ENCODE measurements at places on chromosomes 2 and 18.
A peak's percentile ranks its signal among the peaks of the same experiment; 100 is the strongest.

DNA sequence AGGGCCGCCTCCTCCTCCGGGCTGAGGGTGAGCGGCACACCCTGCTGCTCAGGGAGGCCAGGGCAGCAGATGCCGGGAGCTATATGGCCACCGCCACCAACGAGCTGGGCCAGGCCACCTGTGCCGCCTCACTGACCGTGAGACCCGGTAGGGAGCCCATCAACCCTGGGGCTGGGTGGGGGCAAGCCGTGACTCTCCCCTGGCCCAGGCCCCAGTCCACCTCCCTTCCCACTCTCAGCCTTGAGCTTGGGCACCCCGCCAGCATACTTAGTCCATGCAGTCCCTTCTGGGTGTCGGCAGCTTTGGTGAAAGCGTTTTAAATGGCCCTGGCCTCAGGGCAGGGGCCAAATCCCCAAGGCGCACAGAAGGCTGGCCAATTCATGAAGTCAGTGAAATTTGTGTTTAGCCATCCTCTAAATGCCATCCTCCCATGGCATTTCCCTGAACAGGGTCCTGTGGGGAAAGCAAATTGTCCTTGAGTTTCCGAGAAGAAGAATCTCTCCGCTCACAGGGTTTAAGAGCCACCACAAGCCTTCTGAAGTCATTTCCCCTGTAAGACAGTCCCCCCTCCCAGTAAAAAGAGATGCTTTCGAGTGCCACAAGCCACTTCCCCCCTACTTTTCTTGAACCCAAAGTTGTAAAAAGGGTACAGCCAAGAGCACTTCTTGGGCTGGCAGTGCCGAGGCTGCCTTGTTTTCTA is 17.2 kb downstream of the SPEG start:
- DNase-seq, result no peak

DNA sequence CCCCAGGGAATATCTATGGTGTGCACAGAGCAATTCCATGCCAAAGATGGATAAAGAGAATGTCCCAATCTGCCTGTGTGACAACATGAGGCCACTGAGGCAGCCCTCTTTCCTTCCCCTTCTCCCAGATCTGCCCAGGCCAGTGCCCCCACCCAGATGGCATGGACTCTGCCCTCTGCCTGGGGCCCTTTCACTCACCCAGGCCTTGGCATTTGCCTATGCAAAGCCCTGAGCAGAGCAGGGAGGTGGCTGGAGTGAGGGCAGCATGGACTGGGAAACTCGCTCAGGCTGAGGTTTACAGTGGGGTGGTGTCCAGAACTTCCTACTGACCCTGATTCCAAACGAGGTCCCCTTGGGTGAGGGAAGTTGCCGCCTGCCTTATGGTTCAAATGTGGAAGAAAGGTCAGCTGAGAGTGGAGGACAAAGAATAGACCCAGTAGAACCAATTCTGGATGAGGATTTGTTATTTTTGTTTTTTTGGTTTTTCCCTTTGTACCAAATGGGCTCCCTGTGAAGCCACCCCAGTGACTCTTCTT is 8.9 kb downstream of the SH2D6 start:
- no peak for DNase-seq

GRCh38 chr2:227876300-227876801 is 4.9 kb downstream of the DAW1 start:
- no peak for DNase-seq

- peak; percentile 49 for DNase-seq
Measured at GRCh38 chr2:231161877-231162329, 36.5 kb upstream of the ARMC9 start.

DNA sequence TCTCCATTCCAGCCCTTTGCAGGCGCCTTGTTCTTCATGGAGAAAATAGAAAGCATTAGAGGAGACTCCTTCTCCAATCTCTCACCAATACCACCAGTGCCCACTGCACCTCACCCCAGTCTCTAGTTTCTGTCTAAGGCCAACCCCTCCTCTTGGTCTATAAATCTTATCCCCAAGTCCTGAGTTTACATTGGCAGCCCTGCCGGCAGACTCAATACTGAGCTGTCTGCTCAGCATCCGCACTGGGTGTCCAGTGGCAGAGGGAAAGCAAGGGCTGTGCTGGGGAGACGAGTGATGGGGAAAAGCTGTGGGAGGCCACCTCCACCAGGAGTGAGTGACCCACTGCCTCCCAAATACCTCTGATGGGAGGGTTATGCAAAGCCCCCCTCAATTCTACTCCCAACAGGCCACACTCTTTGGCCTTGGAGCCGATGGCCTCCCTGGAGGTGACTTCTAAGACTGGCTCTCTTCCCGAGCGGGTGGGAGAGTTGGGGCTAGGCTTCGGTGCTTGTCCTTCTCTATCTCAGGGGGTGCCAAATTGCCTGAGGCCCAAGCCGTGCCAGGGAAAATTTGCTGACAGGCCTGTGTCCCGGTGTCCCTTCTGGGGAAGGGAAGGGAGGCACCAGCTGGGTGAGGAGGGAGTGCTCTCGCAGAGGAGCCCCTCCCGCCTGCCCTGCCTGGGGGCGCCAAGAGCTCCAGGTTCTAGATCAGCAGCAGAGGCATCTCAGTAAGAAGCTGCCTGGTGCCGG is 165.2 kb upstream of the MSH6 start:
- DNase-seq, result no peak

DNA sequence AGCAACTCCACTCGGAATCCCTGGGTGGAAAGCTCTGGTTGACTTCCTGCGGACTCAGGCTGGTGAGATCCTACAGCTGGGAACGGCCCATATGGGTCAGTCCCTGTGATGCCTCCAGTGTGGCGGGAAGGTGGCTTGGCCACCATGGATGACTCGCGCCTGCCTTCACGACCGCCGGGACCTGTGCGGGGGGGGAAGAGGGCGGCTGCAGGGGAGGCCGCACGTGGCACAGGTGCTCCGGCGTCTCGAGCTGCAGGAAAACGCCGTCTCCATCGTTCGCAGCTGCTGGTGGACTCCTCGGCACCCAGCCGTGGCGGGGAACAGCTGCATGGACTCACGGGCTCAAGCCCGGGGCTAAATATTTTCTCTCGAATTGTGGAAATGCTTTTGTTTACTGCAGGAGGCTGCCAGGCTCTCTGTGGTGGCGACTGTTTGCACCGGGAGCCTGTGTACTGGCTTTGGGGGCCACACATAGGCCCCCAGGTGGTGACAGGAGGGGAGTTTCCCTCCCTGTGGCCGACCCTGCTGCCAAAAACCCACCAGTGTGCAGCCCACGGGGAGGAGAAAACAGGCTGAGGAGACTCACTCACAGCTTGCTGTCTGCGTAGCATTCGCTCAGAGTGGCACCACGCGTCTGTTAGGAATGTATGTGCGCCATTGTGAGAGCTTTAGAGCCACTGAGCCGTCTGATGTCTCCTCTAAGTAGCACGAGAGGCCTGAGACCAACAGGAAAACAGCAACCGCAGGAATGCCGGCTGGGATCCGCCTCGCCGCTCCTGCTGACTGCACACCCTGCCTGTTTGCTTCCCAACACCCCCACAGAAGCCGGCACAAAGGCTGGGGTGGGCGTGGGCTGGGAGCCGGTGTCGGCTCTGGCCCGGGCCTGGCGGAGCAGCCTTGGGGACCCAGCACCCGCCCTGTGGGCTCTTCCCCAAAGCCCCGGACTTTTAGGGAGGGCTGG is 89.2 kb downstream of the NFATC1 start:
- DNase-seq, result no peak

DNA sequence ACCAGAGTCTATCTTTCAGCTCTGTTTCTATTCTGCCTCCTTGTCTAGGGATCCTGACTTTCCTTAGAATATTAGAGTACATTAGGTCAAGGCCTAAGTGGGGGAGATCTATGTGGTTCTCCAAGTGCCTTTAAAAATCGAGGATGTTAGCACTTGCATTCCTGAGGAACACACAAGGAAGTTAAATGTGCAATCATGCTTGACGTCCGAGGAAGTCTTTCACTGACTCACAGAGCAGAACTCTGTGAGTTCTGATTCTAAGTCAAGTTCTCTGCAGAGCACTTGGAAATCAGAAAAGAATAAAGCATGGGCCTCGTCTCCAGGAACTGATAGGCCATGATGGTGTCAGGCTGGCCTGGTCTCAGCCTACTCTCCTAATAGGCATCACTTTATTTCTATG is 17.2 kb downstream of the FHOD3 start:
- DNase-seq, result no peak

GRCh38 chr2:32683520-32684086 is 55.8 kb downstream of the TTC27 start:
- DNase-seq, result no peak

GRCh38 chr2:105775809-105776559 is 31.3 kb downstream of the NCK2 start:
- no peak for DNase-seq

DNA sequence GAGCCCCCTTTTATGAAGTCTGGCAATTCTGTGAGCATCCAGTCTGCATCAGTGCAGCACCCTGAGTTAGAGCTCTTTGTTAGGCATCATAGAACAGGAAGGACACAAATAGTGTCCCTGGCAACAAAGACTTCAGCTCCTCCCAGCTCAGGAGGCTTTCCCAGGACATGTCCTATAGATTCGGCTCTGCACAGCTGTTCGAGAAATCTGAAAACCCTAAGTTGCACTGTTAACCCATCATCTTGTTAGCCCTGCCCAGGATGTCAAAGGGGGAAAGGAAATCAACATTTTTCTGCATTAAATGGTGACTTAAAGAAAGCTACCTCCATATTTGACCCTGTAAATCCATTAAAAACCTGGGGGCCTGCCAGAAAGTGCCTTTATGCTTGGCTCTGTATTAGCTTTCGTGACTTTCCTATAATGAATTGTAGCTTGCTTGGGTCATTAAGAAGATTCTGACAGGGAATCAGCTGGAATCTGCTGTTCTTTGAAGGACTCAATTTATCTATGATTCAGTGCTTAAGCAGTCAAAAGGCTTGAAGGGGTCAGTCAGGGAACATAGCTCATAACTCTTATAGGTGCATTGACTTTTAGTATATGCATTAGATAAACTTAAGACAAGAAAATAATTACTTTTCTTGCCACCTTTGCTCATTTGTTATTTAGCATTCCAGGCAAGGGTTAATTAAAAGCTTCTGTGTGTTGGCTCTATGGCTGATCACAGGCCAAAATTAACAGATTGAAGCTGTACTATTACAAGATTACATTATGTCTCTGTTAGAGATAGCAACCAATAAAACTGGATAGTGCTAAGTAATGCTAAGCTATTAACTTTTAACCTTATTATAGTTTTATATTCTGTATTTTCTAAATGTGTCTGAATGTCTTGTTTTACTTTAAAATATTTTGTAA is 20.6 kb downstream of the ERMN start:
- peak; percentile 31 for DNase-seq

- DNase-seq, result no peak
Measured at GRCh38 chr2:37871456-37872191, 53.5 kb upstream of the RMDN2 start.

GRCh38 chr2:39432701-39433100 is 4.4 kb downstream of the MAP4K3 start:
- no peak for DNase-seq

DNA sequence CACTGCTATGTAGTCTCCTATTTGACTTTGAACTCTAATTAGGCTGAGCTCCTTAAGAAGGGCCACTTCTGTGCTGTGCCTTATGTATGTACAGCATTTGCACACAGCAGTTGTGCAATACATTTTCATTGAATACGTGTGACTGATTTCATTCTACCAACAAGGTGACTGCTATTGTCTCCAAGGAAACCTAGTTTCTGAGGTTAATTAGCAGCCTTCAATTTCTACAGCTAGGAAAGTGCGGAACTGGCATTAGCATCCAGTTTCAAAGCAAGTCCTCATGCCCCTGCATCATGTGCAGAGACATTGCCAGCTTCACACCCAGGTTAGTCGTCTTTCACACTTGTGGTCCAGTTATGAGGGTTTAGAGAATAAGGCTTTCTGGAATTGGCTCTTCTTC is 58.6 kb downstream of the NCK2 start:
- no peak for DNase-seq

DNA sequence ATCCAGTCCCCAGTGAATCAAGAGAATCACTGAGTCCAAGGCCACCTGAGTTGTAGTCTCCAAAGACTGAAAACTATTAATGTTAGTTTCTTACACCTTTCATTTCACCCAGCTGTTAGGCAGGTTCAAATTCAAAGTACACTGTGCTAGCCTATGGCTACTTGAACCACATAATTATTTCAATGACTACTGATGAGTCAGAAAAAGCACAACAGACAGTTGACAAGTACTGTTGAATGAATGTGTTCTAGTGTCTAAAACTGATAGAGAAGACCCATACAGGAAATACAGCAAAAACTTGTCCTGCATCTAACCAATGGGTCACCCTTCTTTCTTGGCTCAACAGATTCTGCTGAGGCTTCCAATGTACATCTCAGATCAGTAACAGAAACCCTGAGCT is 160.9 kb downstream of the MYO5B start:
- no peak for DNase-seq

- DNase-seq, result no peak
Measured at GRCh38 chr2:9082158-9082557, 78.7 kb upstream of the MBOAT2 start.

GRCh38 chr2:50529600-50530218 is 502.2 kb downstream of the NRXN1 start:
- no peak for DNase-seq

DNA sequence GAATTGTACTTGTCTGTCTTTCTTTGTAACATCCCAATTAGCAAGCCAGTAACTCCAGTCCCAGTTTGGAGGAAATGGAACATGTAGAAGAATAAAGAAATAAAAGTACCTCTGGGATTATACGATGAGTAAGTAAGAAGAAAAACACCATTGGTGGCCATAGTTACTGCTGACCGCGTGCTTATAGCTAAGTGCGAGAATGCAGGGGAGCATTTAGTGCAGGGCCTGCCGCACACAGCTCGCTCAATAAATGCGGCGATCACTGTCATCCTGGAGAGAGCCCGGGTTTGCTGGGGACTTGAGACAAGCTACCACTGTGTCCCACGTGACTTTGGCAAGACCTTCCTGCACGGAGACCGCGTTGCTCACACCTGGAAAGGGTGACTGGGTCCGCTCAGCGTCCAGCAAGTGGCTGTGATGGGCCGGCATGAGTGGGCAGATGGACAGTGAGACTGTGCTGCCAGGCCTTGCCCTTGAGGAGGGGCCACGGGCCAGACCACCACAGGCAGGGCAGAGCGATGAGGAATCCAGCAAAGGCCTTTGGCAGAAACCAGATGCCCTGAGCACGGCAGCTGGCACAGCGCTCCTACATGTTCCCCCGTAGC is 54.8 kb downstream of the ADI1 start:
- no peak for DNase-seq

- DNase-seq, result no peak
Measured at GRCh38 chr2:46371854-46372253, 74.6 kb downstream of the EPAS1 start.

DNA sequence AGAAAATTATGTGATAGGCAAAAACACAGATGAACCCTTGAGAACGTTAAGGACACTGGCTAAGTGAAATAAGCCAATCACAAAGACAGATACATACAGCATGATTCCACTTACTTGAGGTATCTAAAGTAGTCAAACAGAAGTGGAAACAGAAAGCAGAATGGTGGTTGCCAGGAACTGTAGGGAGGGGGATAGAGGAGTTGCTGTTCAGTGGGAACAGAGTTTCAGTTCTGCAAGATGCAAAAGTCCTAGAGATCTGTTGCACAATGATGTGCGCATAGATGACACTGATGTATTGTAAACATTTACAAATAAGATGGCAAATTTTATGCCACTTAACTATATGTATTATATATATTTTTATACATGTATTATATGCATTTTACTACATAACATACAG is 59.7 kb downstream of the POLE4 start:
- no peak for DNase-seq
